ENCODE measurements at places on chromosomes 16 and 17.

DNA sequence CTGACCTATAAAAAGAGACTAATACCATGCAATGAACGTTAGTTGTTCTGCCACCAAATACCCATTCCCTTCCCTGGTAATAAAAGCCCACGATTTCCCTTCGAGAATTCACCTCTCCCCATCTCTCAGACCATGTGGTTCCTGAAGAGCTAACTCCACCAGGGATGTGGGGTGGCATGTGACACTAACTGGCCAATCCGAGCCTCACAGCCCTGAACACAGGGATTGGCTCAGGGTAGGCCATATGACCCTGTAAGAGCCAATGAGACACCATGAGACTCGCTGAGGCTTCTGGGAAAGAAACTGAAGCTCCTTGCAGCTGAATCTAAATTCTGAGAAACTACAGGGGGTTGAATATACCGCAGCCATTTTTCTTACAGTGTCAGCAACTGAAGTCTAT, 21.1 kb downstream of the HELZ start:
- no peak for DNase-seq

GRCh38 chr17:10318535-10318934, 54.3 kb downstream of the MYH13 start:
- no peak for DNase-seq

GRCh38 chr17:364308-364707, 11.7 kb upstream of the RPH3AL start:
- no peak for DNase-seq

DNA sequence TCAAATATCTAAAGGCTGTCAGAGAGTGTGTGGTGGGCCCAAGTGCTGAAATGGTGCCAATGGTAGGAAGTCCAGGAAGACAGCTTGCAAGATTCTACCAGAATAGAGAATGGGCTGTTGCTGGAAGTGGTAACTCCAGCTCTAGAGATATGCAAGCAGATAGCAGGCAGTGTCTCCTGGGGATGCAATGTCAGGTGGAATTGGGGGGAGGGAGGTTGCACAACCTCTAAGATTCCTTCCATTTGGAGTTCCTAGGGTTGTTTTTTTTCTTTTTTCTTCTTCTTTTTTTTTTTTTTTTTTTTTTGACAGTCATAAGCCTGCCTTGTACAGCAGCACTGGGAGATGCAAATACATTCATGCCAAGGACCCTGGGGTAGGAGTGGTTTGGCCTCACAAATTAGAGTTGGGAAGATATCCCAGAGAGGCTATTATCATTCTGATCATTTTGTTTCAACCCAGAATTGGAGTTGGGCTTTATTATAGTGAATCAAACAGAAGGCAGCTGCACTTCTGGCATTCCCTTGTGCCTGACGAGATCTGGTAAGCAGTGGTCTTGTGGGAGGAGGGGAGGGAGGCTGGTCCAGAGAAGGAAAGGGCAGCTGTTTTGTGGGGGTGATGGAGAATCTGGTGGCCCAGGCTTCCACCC, 51.1 kb downstream of the SLC6A2 start:
- DNase-seq: no peak

DNA sequence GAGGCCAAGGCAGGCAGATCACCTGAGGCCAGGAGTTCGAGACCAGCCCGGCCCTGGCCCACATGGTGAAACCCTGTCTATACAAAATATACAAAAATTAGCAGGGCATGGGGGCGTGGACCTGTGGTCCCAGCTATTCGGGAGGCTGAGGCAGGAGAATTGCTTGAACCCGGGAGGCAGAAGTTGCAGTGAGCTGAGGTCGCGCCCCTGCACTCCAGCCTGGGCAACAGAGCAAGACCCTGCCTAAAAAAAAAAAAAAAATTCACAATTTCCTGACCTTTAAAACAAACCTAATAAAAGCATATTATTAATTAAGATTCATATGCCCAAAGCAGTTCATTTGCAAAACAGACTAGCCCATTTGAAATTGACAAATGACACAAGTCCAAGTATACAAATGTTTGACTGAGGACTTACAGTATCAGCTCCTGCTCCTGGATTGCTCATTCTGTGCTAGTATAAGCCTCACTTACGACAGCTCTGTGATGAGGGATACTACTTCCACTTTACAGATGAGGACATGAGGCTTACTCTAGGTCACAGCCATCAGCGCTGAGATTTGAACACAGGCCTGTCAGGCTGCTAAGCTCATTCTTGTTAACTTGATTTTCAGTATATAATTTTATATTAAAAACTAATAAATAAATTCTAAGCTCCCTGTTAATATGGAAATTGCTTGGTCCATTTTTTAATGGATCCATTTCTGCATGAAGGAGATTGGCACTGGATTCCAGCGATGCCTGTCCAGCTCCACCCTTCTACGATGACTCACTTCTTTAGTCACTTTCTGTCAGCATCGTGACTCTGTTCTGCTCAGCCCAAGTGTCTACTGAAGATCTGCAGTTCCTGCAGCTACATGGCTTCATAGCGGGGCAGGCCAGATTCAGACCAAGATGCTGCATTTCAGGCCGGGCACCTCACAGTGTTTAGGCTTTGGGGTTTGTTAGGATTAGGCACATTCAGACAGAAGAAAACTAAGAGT, 88.2 kb downstream of the WDR59 start:
- no peak for DNase-seq

DNA sequence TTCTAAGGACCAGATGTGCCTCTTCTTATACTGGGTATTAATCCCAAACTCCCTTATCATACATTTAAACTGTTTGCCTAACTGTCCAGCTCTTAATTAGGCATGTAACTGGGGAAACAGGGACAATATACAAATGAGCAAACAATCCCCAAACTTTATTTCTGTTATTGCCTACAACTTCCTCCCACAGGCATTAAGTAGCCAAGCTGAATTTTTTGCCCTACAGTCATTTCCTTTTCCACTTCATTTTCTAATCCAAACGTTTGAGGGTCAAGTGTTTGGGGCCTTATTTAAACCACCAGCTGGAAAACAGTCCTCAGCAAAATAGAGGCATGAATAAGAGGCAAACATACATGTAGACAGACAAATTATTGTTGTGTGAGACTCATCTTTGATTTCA, 77.4 kb upstream of the CCL2 start:
- DNase-seq: no peak

DNA sequence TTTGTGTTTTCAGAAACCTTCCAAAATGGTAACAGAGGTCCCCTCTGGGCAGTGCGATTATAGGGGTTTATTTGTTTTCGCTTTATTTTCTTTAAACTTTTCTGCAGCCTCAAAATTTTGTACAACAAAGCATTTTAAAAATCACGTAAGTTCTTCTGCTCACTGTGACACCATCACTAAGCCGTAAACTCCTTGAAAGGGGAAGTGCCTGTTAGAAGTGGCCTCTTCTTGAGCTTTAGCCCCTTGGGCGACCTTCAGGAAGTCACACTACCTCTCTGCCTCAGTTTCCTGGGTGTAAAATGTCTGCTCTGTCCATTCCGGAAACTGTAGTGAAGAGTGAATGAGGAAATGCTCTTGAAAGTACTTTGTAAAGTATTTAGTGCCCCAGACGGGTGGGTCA, 26.6 kb downstream of the ARHGAP27 start:
- no peak for DNase-seq

DNA sequence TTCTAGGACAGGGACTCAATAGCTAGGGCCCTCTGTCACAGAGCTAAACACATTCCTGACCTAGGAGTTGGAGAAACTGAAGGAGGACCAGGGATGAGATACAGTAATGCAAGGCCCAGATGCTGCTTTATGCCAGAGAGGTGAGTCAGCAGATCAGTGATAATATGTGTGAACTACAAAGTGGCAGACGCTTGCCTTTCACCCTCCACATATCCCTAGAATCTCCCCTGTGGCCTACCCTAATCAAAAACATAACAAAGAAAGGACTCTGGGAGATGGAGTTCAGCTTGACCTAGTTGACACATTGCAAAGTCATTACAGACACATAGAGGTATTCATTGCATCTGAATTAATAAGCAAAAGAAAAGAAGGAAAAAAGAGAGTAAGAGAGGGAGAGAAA, 417.6 kb upstream of the DYNLRB2 start:
- no peak for DNase-seq

- DNase-seq: no peak
Measured at GRCh38 chr17:885971-886571, 93.5 kb downstream of the NXN start.

- no peak for DNase-seq
Measured at GRCh38 chr17:64662774-64663367, 764 bp upstream of the SMURF2 start.

GRCh38 chr17:19333132-19333440, 29.4 kb downstream of the B9D1 start:
- no peak for DNase-seq

All from GM19239 (cell line).